ENCODE measurements at places on chromosomes 16 and 17. TPM values are rescaled to one million over a fixed set of nuclear protein-coding genes. Genes with fewer than 3 reads are reported as not detected.

The KRT32 gene
- total RNA-seq: not detected

The PROCA1 gene
- 0.67 TPM for total RNA-seq

The SEZ6 gene
- total RNA-seq: not detected

The ZNF469 gene
- 0.22 TPM for total RNA-seq

The ZNF624 gene
- total RNA-seq: 0.55 TPM

The CDK10 gene
- total RNA-seq: 54.7 TPM

The COX11 gene
- 25.3 TPM for total RNA-seq

The E4F1 gene
- total RNA-seq: 11.3 TPM

The METTL16 gene
- 9.7 TPM for total RNA-seq

The MYO15B gene
- total RNA-seq: 63.4 TPM

The AKAP10 gene
- 9.8 TPM for total RNA-seq

The SHPK gene
- 24.8 TPM for total RNA-seq

The IL17C gene
- not detected for total RNA-seq

The PRSS33 gene
- total RNA-seq: not detected

The HSPB9 gene
- 0.38 TPM for total RNA-seq
